ENCODE measurements at places on chromosomes 11 and 22.

GRCh38 chr11:118690553-118691304 lies 11.3 kb upstream of the TREH start:
- DNase-seq: no peak

DNA sequence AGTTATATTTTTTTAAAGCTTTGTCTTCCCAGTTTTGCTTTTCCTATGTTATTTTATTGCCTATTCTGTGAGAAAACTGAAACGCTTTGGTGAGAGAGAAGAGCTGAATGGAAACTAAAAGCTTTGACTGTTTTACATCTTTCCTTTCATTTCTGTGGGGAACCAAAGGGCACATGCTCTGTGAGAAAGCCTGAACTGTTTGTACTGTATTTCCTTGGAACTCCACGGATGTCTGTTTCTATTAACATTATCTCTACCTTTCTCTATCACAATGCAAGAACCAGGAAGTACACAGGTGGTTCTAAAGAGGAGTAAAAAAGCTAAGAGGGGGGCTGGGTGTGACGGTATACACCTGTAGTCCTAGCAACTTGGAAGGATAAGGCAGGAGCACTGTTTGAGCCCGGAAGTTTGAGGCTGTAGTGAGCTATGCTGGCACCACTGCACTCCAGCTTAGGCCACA lies 43.8 kb downstream of the CELF1 start:
- DNase-seq: no peak

- no peak for DNase-seq
Measured at GRCh38 chr11:117160826-117161225, 16.7 kb downstream of the PAFAH1B2 start.

- no peak for DNase-seq
Measured at GRCh38 chr22:33908171-33909074, 11.9 kb downstream of the LARGE1 start.

DNA sequence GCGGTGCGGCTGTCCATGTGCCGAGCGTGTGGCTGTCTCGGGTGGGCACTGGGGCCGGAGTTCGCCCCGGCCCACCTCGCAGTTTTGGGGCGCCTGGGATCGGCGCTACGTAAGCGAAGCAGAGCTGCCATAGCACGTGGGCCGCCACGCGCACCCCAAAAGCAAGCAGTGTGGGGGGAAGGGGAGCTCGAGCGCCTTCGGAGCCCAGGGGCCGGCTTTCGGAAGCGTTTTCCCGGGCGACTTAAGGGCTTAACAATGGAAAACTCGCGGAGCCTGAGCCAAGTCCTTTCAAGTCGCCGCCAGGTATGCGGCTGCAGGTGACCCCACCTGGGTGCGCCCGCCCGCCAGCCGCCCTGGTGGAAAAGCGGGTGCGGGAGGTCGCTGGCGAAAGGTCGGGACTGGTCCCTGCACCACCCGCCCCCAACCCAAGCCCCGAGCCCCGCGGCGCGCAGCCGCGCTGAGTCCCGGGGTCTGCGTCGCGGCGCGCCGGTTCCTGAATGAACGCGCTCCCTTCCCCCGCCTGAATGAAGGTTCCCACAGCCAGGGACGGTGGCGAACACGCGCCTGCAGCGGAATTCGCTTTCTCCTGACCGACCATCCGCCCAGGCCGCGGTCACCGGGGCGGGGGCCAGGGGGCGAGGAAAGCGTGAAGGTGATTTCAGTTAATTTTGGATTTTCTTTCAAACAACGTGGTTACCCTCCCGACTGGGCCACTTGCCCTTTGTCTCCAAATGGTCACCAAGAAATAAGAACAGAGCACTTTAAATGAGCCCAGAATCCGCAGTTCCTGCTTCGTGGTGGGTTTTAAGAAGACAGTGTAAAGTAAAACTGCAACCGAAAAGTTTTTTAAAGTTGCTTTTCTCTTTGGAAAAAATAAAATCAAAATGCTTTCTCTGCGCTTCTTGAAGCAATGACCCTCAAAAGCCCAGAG lies 2.8 kb upstream of the CCND1 start:
- no peak for DNase-seq

- no peak for DNase-seq
Measured at GRCh38 chr22:17269607-17270261, 50.5 kb upstream of the ADA2 start.

DNA sequence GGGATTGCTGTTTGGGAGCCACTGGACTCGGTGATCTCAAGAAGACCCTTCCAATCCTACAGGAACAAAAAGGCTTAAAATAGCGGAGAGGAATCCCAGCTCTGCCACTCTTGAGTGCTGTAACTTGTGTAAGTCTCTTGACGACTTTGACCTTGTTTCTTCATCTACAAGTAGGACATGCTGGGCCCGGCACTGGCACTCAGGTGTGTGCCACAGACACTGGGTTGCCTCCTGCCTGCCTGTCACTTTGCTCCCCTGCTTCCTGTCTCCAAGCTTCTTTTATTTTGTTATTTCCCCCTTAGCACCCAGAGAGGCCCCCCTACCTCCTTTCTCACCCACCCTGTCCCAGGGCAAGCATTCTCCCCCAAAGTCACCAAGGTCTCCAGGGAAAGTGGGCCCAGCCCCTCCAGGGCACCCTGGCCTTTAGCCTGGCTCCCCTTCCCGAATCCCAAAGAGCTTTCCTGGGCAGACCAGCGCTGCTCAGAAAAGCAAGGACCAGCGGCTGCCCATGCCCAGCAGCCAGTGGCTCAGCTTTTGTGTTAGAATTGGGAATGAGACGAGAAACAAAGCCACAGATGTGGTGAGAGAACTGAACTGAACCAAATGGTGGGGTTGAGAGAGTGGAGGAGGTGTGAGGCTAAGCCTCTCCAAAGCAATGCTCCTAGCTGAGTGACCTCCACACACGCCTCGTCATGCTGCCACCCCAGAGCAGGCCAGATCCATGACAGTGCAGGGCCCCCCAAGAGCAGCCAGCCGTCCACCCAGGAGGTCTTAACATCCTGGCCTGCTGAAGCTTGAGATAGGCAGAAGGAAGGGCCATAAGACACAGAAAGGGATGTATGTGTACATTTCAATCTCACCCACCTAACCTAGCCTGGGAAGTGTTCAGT lies 4.5 kb downstream of the TRIM29 start:
- no peak for DNase-seq

GRCh38 chr11:35748644-35749043 lies 86.1 kb downstream of the TRIM44 start:
- no peak for DNase-seq

GRCh38 chr11:111417766-111418435 lies 38.8 kb upstream of the POU2AF1 start:
- no peak for DNase-seq

- no peak for DNase-seq
Measured at GRCh38 chr11:14668731-14669301, 25.2 kb downstream of the PDE3B start.
